ENCODE measurements at places on chromosomes 6 and 20. TPM values are rescaled to one million over a fixed set of nuclear protein-coding genes. Genes with fewer than 3 reads are reported as not detected.

CDH22 gene
- total RNA-seq, result not detected

GATA5 gene
- total RNA-seq, result not detected

GRM1 gene
- total RNA-seq, result 0.26 TPM

LCA5 gene
- total RNA-seq, result 11.5 TPM

OOEP gene
- 0.43 TPM for total RNA-seq

C6orf62 gene
- total RNA-seq, result 190 TPM
